ENCODE measurements at places on chromosomes 6 and 20.

- DNase-seq = no peak
Measured at GRCh38 chr6:120558294-120558693, 776.0 kb downstream of the TBC1D32 start.

DNA sequence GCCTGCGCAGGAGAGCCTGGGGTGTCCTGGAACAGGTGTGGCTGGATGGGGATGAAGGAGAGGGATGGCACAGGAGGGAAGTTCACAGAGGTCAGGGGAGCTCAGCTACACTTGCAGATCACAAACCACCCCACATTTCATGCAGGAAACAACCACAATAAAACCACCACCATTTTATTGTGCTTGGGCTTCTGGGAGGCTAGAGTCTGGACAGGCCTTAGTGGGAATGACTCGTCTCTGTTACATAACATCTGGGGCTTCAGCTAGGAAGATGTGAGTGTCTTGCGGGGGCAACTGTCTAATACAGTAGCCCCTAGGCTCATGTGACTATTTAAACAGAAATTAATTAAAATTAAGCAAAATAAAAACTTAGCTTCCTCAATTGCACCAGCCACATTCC lies 33.4 kb downstream of the SNX5 start:
- no peak for DNase-seq

DNA sequence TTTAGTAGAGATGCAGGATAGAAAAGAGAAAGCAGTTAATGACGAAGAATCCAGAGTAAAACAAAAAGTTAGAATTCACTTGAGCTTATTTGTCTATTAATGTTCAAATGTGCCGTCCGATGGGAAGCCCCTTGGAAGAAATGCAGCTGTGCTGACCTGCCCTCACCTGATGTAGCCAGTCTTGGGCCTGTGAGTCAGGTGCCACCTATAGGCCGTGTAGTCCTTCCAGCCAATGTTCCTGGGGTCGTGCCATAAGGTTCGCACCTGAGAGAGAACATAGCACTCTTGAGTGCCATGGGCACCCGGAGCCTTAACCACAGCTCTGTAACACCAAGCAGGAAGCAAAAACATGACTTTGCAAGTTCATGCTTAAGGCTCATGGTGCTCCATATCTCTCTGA lies 32.4 kb downstream of the THBS2 start:
- DNase-seq = no peak

GRCh38 chr6:5054245-5054873 lies 30.8 kb upstream of the PPP1R3G start:
- DNase-seq = no peak

GRCh38 chr20:45368221-45368980 lies 5.4 kb downstream of the SYS1 start:
- DNase-seq = peak; percentile 67

DNA sequence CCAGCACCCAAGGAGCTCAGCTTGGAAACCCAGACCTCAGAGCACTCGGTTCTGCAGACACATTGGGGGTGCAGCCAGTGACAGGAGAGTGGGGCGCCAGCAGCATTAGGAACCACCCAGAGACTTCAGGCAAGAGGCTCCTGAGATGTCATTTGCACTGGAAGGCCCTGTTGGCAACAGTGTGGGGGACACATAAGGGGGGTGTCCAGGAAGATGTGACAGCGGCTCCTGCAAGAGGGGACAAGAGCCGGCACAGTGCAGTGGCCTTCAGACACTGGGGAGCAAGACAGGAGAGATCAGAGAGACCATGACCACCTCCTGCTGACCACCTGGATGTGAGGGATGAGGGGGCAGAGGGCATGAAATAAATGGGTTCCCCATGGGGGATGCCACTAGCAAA lies 207.1 kb upstream of the SNX9 start:
- no peak for DNase-seq

- no peak for DNase-seq
Measured at GRCh38 chr6:78076371-78076770, 423.5 kb downstream of the MEI4 start.

GRCh38 chr20:57908226-57908625 lies 198.4 kb upstream of the PMEPA1 start:
- DNase-seq = no peak

GRCh38 chr6:135449246-135449645 lies 48.3 kb downstream of the AHI1 start:
- no peak for DNase-seq

GRCh38 chr20:24768201-24768636 lies 180.8 kb upstream of the CST7 start:
- no peak for DNase-seq

- DNase-seq = no peak
Measured at GRCh38 chr6:134564705-134565104, 246.8 kb upstream of the SGK1 start.

GRCh38 chr20:24948939-24949679 lies at the start of gene CST7:
CST7 (plus strand) TSS chr20:24949269; CDS start chr20:24949506, 237 bp downstream.
- peak; percentile 42 for DNase-seq

GRCh38 chr6:166323395-166323794 lies 15.2 kb upstream of the PRR18 start:
- no peak for DNase-seq
